ENCODE measurements at places on chromosomes 7 and 10. TPM values are rescaled to one million over a fixed set of nuclear protein-coding genes. Genes with fewer than 3 reads are reported as not detected.

GRCh38 chr10:101831169-101831811, 12.3 kb downstream of the KCNIP2 start:
- DNase-seq, result no peak

- DNase-seq, result no peak
Measured at GRCh38 chr10:77501152-77501845, 136.3 kb downstream of the KCNMA1 start.

DNA sequence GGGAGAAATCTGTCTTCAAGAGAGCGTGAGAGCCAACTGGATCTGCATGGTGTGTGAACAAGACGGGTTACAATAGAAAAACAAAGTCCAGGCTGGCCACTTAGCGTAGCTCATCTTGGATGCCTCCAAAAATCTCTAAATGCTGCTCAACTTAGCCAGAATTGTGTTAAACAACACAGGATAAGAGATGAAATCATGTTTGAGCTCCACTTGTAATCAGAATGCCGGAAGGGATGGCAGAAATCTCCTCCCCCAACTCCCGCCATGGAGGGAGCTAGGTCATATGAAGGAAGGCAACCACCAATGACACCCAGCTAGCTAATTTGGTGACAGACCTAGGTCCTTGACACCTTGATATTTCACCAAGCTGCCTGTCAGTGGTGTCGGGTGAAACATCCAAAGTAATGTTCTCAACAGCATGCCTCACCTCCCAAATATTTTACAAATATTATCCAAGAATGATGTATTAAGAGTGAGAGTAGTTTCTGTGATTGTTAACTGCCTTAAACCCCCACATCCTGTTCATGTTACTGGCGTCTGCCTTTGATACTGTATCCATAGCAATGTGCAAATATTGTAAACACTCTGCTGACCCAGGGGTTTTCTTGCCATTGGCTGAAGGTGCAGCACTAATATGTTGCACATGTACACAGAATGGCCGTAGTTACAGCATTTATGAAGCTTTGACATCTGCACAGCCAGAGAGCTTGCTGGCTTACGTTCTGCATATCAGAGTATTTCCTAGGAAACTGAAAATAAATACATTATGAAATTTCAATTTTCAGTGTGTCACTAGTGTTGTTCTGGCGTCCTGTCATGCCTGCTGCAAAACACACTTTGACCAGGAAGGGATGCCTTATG, 25.8 kb downstream of the TMEM254 start:
- DNase-seq, result peak; percentile 25

GRCh38 chr7:88795553-88795952, at the start of gene TEX47:
Gene TEX47 (minus strand): TSS chr7:88795737. CDS start chr7:88794942, 795 bp downstream.
- DNase-seq, result no peak

- no peak for DNase-seq
Measured at GRCh38 chr10:13862546-13863233, 275.9 kb downstream of the PRPF18 start.

DNA sequence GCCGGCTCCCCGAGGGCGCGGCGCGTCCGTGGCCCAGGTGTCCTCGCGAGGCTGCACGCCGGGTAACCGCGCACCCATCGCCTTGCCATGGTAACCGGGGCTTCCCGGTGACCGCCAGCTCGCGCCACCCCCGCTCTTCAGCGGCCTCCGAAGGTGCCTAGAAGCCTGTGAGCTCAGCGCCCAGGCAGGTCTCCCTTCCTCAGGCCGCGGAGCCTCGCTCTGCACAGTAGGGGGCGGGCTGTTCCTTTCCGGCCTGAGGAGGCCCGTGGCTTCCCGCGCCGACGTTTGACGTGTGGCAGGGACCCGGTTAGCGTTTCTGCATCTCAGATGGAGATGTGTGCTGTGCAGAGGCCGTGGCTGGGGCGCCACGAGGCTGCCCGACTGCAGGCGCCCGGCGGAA, 117.1 kb downstream of the DYNC2I1 start:
- no peak for DNase-seq

DNA sequence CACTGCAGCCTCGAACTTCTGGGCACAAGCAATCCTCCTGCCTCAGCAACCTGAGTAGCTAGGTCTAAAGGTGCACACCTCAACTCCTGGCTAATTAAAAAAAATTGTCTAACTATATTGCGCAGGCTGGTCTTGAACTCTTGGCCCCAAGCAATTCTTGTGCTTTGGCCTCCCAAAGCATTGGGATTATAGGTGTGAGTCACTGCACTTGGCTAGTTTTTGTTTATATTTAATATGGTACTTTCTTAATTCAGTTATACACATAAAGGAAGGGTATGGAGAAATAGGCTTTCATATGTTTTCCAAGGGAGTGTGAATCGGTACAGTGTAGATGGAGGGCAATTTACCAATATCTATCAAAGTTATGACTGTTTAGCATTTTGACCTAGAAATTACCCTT, 20.4 kb downstream of the NPVF start:
- no peak for DNase-seq

- no peak for DNase-seq
Measured at GRCh38 chr7:154380771-154381170, 328.6 kb downstream of the DPP6 start.

DNA sequence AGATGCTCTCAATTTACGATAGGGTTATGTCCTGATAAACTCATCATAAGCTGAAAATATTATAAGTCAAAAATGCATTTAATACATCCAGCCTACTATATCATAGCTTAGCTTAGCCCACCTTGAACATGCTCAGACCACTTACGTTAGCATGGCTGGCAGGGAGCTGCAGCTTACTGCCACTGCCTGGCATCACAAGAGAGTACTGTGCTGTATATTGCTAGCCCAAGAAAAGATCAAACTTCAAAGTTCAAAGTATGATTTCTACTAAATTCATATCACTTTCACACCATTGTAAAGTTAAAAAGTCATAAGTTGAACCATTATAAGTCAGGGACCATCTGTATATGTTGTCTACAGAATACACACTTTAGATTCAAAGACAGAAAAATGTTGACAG, 91.6 kb downstream of the HYCC1 start:
- DNase-seq, result no peak

- DNase-seq, result no peak
Measured at GRCh38 chr10:120738658-120739057, 112.5 kb upstream of the WDR11 start.

GRCh38 chr7:109295158-109295557, 725.5 kb downstream of the DNAJB9 start:
- no peak for DNase-seq

The MOSPD3 gene
- total RNA-seq, result 28.8 TPM

The TMEM229A gene
- total RNA-seq, result not detected

The POLD2 gene
- 87.9 TPM for total RNA-seq

The ITIH2 gene
- total RNA-seq, result not detected

The TMEM196 gene
- not detected for total RNA-seq

The COMMD3 gene
- total RNA-seq, result 19.5 TPM

The STAG3 gene
- total RNA-seq, result 7.1 TPM

The LBX1 gene
- not detected for total RNA-seq

The NXPH1 gene
- not detected for total RNA-seq

Data from tibial nerve (tissue), 4 donors.